Activated naive CD8-positive, alpha-beta T cell treated with anti-CD3 and anti-CD28 coated beads, Interleukin-2, amount 10 ng/mL, durations not matched to agents 7 days and 5 days (primary cell): ENCODE measurements at places on chromosomes 1 and 21. TPM values are rescaled to one million over a fixed set of nuclear protein-coding genes. Genes with fewer than 3 reads are reported as not detected.

TMEM52 gene
- total RNA-seq, result not detected

LAX1 gene
- 28.4 TPM for total RNA-seq

RAP1GAP gene
- 0.69 TPM for total RNA-seq

MYOG gene
- not detected for total RNA-seq

IFNLR1 gene
- total RNA-seq, result 6.2 TPM

TCHHL1 gene
- total RNA-seq, result not detected

CFAP107 gene
- not detected for total RNA-seq

AMY2A gene
- not detected for total RNA-seq

UBR4 gene
- total RNA-seq, result 155 TPM

ZC3H12A gene
- 34.6 TPM for total RNA-seq

CD48 gene
- 386 TPM for total RNA-seq

CACNA1S gene
- total RNA-seq, result not detected

RGS8 gene
- not detected for total RNA-seq

C4BPB gene
- 2.7 TPM for total RNA-seq

ACKR1 gene
- total RNA-seq, result not detected

GUCA2A gene
- total RNA-seq, result not detected

SLAMF9 gene
- total RNA-seq, result not detected

STK40 gene
- 64.7 TPM for total RNA-seq

CGN gene
- 0.40 TPM for total RNA-seq

OR6K6 gene
- not detected for total RNA-seq

KRTAP12-2 gene
- not detected for total RNA-seq
